NCI-H1694 (cell line): ENCODE measurements at places on chromosomes 12 and 14.

DNA sequence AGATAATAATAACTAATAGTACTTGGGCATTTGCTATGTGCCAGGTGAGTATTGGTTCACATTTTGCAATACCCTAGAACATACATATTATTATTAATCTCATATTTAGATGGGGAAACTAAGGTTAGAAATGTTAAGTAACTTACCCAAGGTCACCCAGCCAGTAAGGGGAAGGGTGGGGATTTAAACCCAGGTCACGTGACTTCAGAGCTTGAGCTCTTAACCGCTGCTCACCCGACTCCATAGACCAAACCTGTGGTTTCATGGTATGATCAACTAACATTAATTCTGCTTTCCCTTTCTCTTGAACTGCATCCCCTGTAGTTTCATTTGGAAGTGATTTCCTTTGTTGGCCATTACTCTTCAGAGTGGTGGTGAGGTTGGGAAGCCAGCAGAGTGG, 242.3 kb downstream of the NRXN3 start:
- DNase-seq = no peak

- DNase-seq = no peak
These were observed 659.7 kb upstream of the TMEM132C start for GRCh38 chr12:127607146-127607725.

DNA sequence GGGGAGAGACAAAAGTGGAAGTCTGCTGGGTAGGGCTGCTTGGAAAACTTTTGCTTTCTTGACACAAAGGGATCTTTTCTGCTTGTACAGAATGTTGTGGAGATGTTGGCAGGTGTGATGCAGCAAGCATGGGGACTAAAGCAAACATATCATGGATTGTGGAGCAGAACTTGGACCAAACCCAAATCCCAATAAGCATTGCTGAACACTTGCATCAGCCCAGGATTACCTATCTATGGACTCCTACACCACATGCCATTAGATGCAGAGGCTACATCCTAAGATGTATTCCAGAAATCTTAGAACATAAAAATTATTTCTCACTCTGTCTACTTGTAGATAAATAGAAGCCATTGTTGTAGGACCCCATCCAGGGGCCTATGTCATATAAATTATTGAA, 44.7 kb upstream of the RERG start:
- no peak for DNase-seq

DNA sequence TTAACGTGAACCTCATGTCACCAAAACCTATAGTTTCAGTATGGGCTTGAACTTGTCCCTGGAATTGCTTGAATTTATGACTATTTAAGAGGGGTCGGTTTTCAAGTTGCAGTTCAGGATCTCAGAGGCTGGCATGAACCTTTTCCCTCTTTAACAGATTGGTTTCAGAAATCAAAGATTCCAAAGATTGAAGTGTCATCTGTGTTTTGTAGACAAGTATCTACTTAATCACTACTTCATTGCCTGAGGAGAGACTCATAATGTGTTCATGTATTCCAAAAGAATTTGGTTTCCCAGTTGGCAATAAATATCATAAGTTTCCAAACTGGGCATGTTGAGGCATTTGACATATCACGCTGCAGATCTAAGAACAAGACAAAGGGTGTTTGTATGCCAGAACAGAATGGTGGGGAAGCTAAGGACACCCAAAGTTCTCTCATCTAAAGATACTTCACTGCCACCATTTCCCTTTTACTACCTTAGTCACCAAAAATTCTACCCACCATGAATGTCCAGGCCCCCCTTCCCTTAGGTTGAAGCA, 199.5 kb downstream of the NUAK1 start:
- no peak for DNase-seq

- no peak for DNase-seq
These were observed 2.5 kb downstream of the LACRT start for GRCh38 chr12:54631988-54632728.

DNA sequence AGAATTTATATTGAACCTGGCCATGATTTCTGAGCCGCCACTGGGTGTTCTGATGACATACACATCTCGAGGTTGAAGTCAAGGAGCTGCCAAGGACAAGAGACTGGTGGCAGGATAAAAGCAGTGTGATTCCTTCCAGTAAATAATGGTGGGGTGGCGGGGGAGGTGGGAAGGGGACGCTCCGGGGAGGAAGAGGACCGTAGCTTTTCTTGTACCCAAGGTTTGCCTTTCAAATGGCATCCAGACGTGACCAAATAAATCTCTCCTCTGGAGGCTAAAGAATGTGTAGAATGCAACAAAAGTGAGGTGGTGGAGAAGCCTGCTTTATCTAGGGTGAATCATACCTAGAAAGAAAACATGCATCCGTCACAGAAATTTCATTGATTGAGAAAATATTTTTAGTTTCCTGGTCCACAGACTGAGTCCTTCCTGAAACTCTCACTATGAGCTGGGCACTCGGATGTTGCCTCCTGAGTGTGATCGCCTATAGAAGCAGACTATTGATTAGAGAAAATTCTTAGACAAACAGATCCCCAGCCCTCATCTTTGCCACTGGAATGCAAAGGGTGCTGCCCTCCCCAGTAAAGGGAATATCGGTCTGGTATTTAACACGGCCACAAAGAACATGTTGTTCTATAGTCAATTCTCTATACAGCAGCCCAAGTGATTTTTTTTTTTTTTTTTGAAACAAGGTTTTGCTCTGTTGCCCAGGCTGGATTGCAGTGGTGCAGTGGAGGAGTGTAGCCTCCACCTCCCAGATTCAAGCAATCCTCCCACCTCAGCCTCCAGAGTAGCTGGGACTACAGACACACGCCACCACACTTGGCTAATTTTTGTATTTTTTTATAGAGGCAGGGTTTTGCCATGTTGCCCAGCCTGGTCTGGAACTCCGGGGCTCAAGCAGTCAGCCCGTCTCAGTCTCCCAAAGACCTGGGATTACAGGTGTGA, 112.1 kb downstream of the DPF3 start:
- no peak for DNase-seq

DNA sequence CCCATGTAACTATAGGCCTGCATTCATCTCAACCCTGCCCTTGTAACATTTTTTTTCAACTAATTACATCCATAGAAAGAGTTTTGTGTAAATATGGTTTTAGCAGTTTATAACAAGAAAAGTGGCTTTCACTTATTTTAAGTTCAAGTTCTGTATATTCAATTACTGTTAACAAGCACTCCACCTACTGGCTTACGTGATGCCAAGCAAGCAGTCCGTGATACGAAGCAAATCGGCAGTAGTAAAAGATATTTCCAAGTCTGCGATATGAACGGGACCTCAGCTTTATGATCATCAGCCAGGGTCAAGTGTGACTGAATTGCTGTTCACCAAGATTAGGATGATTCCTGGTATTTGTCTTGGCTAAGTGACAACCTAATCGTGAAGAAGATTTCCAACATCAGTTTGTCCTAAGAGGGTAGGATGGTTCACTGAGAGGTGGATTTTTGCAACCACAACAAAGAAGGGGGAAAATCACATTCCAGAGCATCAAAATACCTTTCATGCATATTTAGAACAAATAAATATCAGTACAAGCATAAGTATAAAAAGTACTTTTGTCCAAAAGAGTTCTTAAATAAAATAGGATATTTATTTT, 456.2 kb downstream of the FOXG1 start:
- DNase-seq = peak; percentile 77

- peak; percentile 54 for DNase-seq
These were observed 236.2 kb downstream of the AKAP6 start for GRCh38 chr14:32565256-32565655.

DNA sequence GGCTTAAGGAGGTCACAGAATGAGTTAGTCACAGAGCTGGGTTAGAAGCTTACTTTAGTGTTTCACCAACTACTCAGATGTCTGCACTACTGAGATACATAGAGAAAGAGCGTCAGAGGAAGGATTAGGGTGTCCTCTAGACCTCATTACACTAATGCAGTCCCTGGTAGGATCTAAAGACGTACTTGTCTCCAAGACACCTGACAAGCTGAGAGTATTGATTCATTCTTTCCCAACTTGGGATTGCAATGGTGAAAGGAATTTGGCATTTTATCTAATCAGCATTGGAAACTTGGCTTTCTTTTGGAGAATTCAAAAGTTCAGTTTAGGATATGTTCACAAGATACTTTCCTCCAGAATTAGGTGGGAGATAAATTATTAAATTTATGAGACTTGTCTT, 402.1 kb downstream of the ZFP36L1 start:
- DNase-seq = no peak

DNA sequence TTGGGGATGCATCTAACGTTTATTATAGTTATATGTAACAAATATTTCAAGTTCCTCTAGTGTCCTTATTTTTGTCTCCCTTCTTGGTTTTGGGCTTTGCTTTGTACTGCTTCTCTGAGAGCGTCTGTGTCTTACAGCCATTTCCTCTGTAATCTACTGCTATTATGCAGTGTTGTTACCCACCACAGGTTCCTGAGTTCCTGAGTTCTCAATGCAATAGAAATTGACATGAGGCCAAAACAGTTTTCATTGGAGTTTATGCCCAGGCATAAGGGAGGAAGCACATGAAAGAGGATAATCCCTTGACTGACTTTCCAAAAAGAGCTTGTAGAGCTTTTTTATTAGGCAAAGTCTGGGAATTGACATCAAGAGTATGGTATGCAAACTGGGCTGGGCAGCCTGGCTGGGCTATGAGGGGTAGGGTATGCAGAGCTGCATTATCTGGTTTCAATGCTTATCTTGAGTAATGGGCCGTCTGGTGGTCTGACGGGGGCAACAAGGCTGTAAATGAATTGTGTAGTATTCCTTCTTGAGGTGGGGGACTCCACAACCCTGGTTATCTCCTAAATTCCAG, 722.5 kb upstream of the ATXN7L3B start:
- DNase-seq = no peak

GRCh38 chr14:50312734-50313054, 570 bp downstream of the DMAC2L start:
- peak; percentile 62 for DNase-seq

GRCh38 chr14:28676479-28676878, 90.1 kb upstream of the FOXG1 start:
- no peak for DNase-seq

DNA sequence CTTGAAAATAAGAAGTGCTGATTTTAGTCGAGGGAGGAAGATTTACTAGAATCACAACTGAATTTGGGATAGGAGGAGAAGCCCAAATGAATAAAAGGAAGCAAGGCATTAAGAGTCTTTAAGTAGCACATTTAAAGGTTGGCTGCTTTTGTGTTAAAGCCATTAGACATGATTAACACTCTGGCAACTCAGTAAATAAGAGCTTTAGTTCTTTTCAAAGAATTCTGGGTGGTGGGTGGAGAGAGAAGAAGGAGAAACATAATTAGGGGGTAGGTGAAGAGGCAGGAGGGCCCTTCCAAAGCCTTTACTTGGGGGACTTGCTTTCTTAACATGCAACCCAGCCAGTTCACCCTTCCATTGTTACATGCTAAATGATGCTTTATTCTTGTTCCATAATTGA, 284.6 kb upstream of the SEL1L start:
- no peak for DNase-seq

GRCh38 chr12:118436002-118436730, 59.8 kb downstream of the SUDS3 start:
- no peak for DNase-seq

GRCh38 chr14:56789955-56790354, 20.3 kb downstream of the OTX2 start:
- no peak for DNase-seq

- no peak for DNase-seq
These were observed 46.5 kb downstream of the FNTB start for GRCh38 chr14:65033181-65033580.

- no peak for DNase-seq
These were observed 538 bp upstream of the TIGAR start for GRCh38 chr12:4320497-4320852.

DNA sequence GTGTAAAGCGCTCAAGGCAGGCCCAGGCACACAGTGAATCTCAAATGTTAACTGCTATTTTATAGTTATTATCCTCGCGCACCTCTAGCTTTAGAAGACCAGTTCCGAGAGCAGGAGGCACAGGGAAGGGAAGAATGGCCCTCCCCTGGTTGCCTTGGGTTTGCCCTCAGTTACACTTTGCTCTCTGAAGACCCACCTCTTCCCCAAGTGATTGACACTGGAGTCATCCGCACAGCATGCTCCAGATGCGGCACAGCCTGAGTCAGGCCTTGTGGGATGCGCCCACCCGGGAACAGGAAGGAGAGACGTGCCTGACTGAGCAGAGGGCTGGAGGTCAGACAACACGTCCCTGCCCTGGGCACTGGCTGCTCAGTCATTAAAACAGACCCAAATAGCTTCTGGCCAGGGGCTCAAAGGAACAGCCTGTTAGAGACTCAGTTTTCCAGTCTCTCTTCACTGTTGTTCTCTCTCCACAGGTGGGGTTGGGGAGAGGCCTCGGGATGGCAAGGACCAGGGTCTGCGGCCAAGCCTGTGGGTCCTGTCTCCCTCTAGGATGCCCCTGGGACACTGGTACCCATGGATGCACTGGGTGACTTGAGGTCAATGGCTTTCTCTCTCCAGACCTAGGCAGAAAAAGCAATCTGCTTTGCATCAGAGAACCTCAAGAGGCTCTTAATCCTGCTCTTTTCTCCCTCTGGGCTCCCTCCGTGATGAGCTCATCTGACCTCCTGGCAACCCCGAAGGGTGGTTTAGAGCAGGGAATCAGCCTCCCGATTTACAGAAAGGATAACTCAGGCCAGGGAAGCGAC, 13.6 kb upstream of the MLXIP start:
- no peak for DNase-seq

DNA sequence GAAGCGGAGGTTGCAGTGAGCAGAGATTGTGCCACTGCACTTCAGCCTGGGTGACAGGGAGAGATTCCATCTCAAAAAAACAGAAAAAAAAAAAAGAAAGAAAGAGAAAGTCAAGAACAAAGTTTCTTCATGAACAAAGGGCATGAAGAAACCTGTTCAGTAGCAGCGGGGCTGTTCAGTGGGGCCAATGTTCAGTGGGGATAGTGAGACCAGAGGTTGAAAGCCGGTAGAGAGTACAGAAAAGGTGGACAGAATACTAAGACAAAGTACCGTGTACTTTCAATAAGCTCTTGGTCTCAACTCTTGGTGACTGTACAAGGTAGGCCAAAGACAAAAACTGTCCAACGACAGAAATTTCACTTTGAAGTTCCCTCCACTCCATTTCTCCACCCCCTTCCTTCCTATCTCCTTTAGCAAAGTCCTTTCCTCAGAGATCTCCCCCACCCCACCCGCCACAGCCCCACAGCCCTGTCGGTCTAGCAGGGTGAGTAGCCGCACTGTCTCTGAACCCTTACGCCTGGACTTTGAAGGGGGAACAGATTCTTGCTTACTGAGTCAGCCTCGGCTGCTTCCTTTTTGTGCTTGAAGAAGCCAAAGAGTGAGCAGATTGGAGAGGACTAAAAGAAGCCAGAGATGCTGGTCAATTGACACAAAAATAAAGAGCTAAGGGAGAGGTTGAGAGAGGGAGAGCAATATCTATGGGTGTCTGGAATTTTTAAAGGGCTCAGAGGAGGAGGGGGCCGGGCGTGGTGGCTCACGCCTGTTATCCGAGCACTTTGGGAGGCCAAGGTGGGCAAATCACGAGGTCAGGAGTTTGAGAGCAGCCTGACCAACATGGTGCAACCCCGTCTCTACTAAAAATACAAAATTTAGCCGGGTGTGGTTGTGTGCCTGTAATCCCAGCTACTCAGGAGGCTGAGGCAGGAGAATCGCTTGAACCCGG, 44.2 kb upstream of the FOS start:
- no peak for DNase-seq

- peak; percentile 69 for DNase-seq
These were observed 266.4 kb downstream of the NAV3 start for GRCh38 chr12:78096909-78097597.

- no peak for DNase-seq
These were observed 391.2 kb downstream of the RAD51B start for GRCh38 chr14:68210729-68211299.

- DNase-seq = no peak
These were observed 18.7 kb downstream of the SSPN start for GRCh38 chr12:26214121-26214520.
